EL (cell line): ENCODE measurements at places on chromosomes 6 and 20.

- DNase-seq: peak; percentile 81
Observed at GRCh38 chr6:139540276-139540675, 165.8 kb upstream of the CITED2 start.

- DNase-seq: no peak
Observed at GRCh38 chr20:49693435-49694171, 20.1 kb downstream of the B4GALT5 start.

- DNase-seq: no peak
Observed at GRCh38 chr6:10831609-10832008, 6.7 kb downstream of the MAK start.

DNA sequence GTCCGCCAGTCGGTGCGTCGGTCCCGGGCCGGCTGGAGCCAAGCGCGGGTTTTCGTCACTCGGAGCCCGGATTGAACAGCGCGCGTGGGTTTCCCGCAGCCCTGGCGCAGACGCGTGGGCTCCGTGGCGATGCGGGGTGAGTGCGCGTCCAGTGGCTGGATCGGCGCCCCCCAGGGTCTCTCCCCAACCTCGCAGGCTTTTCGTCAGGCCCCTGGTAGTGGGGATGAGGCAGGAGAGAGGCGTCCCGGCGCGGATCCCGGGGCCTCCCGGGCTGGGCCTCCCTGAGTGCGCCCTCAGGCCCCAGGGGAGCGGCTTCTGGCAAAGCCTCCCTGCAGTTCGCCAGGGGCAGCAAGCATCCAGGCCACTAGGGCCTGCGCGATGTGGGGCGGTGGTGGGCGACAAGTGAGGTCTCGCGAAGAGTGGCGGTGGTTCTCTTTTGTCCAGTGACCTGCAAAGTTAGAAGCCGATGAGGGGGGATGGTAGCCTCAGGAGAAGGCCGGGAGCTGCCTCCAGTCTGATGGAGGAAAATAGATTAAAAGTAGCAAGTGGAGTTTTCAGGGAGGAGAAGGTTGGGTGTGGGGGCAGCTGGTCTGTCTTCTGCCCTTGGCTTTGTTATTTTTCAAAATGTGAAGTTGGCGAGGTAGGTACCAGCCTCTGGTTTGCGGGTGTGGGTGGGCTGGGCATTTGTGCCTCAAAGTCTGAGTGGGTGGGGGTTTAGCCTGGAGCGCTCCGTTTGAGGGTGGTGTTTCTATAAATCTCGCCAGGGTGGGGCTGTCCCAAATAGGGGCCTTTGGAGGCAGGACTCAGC lies 1.6 kb downstream of the TOX2 start:
- DNase-seq: peak; percentile 40

- DNase-seq: peak; percentile 84
Observed at GRCh38 chr20:47785854-47786764, 828 bp upstream of the SULF2 start.

DNA sequence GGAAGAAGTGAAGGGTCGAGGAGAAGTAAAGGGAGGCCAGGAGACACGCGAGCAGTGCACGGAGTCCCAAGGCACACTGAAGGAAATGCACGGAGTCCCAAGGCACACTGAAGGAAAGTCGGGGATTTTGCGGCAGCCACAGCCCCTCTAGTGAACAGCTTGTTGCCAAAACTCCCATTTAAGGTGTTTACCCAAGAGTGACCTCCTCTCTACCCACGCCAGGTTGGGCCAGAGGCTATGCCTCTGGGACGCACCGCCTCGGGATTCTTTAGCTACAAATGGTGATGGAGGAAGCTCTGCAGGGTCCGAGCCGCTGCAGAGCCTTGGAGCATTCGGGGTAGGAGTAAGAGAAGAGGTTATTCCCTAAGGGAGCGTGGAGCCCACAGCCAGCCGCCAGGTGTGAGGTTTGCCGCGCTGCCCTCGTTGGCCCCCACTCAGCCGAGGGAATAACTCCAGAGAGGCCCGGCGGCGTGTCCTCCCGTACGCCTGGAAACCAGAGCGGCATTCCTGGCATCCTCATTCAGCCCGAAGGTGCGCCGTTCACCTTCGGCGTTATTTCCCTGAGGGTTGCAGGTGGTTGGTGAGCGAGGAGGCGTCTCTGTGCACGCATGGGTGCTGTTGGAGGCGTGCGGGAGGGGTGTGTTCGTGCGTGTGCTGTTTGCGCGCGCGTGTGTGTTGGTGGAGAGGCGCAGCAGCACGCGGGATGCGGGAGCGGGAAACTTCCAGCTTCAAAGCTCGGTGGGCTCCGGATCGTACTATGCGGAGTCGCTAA lies 3.4 kb upstream of the MAFB start:
- DNase-seq: no peak

DNA sequence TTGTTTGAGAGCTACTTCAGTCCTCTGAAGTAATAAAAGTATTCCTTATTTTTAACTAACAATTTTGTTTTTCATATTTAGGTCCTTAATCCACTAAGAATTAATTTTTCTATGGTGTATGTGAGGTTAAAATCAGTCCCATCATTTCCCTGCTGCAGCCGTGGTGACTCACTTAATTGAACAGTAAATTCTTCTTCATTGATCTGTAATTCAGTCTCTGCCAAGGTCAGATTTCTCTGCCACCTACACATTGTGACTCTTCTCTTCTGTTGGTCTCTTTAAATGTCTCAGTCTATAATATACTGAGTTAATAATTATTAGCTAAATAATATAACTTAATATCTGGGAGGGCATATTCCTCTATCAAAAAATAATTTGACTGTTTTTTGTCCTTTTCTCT lies 262.3 kb downstream of the UTRN start:
- DNase-seq: peak; percentile 16

- no peak for DNase-seq
Observed at GRCh38 chr20:6055161-6055783, 1.4 kb upstream of the LRRN4 start.

- DNase-seq: no peak
Observed at GRCh38 chr6:69980624-69981023, 114.3 kb downstream of the COL19A1 start.

GRCh38 chr6:3670356-3670755 lies 81.2 kb downstream of the PXDC1 start:
- no peak for DNase-seq

DNA sequence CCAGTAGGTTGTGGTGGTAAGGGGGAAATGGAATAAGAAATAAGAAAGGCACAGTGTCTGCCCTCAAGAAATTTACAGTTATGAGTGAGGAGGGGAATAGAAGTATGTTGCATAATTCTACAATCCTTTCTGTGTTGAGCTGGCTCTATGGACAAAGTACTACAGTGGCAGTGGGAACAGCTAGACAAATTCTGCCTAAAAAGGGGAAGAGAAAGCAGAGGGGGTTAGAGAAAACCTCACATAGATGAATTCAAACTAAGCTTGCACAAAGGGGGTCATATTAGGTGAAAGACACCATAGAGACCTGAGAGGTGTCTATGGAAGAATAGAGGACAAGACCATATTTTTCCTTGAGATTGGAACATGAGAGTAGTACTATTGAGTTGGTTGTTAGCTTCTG lies 146.9 kb upstream of the VGLL2 start:
- no peak for DNase-seq

GRCh38 chr6:131063028-131063763 lies at the start of gene EPB41L2:
Gene EPB41L2 (minus strand): TSS chr6:131063245. CDS start chr6:130956485, 106,760 bp downstream.
- DNase-seq: peak; percentile 94

GRCh38 chr6:9138936-9139335 lies 703.6 kb upstream of the SLC35B3 start:
- no peak for DNase-seq

GRCh38 chr20:13121840-13122515 lies 99.1 kb upstream of the ISM1 start:
- DNase-seq: no peak

DNA sequence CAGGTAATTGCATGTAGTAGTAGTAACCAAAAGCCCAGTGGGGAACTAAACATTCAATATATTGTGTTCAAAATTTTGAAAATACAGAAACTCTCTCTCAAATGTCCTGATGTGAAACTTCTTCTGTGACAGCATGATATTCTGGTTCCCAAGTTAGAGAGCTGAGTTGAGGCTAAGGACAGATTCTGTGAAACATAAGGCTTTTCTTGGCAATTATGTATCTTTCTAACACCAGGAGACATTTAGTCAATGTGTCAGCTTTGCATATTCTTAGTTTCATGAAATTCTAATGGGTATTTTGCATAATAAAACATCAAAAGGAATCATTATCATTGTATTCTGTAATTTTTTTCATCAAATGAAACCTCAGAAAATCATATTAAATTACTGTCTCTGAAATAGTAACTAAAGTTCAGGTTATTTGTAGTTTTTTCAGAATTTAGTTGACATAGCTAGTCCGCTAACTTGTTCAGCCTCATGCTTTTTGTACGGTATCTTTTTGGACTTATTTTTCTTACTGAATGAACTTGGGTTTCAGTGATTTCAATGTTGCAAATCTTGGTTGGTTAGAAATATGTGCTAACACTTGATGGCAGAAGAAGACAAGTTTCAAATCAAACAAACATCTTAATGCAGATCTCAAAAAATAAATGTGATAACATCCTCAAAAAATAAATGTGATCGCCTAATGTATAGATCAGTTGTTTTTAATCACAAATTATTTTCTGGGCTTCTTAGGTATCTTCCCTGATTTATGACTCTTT lies 70.4 kb downstream of the AKAP7 start:
- DNase-seq: no peak

GRCh38 chr6:6772751-6773150 lies 184.2 kb downstream of the LY86 start:
- DNase-seq: no peak

DNA sequence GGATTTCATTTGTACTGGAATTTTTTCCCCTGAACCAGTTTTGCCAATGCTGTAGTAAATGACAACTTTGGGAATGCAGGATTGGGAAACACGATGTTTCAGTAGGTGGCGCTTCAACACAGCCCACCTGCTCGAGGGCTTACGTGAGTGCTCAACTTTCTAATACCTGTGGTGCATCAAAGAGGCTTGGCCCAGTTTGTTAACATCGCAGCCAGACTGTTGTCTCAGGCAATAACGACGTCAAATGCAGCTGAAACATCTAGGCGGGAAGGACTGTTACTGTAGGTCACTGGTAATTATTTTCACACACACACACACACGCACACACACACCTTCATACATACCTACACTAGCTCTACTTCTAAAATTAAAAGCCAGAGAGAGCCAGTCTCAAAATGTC lies 815.5 kb upstream of the SLC35B3 start:
- DNase-seq: peak; percentile 49

DNA sequence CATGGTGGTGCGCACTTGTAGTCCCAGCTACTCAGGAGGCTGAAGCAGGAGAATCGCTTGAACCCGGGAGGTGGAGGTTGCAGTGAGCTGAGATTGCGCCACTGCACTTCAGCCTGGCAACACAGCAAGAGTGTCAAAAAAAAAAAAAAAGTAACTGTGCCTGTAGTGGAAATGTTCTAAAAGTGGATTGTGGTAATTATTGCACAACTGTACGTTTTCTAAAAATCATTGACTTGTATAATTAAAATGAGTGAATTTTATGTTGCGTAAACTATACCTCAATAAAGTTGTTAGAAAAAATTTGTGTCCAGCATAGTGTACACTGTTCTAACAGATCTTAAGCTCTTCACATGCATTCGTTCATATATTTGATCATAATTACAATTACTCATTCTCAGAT lies 5.5 kb downstream of the SEC23B start:
- no peak for DNase-seq

DNA sequence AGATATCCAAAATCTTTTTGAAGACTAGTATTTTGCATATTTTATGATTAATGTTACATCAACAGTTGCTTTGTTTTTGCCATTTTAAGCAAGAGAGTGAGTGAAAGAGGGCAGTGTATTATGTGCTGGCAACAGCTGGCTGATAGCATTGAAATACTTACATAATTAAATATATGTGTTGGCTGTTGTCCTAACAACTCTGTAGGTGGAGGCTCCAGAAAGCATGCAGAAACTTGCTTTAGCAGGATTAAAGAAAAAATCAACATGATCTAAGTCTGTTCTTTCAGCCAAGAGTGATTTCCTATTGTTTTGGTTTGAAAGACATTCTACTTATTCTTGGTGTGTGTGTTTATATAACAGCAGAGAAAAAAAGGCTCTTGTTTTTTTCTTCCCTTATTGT lies 127.5 kb downstream of the CDKAL1 start:
- DNase-seq: no peak

DNA sequence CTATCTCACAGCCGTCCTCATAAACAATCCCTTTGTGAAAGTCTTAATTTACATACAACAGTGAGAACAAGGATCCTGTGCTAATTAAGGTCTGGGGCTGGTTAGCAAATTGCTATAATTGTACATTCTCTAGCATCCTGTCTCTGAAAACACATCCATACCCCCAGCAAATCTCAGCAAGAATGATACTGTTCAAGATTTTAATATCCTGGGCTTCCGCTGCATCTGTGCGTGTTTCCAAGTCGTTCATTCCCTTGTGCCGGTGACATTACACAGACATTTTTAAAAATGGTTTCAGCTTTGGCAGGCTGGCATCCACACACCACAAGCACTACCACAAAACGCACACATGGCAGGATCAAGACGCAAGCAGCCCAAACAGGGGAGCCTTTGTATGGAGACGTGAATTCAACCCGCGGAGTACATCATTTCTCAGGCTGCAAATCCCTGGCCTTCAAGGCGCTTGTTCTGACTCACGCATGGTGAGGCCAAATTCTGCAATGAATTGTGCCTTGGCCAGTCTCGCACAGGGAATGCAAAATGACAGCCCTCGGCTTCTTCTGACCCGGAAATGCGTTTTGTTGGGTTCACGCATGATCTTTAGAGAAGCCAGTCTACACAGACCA lies 20.3 kb downstream of the ZMYND8 start:
- peak; percentile 92 for DNase-seq

DNA sequence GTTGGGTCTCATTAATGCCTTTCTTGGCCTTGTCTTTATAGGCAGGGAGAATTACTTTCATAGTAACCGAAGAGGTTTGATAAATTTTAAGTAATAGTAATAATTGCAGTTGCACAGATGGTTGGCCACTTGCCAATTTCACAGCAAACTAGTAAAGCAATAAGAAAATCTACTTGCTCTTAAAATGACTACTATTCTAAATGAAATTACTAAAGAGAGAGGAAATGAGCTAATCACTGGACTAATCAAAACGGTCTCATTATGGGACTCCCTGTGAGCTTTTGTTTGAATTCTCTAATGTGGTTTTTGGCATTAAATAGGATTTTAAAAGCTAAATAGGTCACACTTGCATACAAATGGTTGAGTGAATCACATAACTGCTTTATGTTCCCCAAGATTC lies 227.4 kb upstream of the PLN start:
- no peak for DNase-seq

- DNase-seq: no peak
Observed at GRCh38 chr6:143062551-143062950, 1.9 kb downstream of the AIG1 start.
